ENCODE measurements at places on chromosomes 4 and X. TPM values are rescaled to one million over a fixed set of nuclear protein-coding genes. Genes with fewer than 3 reads are reported as not detected.
A peak's percentile ranks its signal among the peaks of the same experiment; 100 is the strongest.

MOB1B gene
- 20.1 TPM for total RNA-seq

GRCh38 chr4:24794916-24795665 is at the start of gene SOD3:
TSS of gene SOD3 (plus strand) at chr4:24795573. CDS start at chr4:24799522, 3,949 bp downstream.
- peak; percentile 75 for DNase-seq

DNA sequence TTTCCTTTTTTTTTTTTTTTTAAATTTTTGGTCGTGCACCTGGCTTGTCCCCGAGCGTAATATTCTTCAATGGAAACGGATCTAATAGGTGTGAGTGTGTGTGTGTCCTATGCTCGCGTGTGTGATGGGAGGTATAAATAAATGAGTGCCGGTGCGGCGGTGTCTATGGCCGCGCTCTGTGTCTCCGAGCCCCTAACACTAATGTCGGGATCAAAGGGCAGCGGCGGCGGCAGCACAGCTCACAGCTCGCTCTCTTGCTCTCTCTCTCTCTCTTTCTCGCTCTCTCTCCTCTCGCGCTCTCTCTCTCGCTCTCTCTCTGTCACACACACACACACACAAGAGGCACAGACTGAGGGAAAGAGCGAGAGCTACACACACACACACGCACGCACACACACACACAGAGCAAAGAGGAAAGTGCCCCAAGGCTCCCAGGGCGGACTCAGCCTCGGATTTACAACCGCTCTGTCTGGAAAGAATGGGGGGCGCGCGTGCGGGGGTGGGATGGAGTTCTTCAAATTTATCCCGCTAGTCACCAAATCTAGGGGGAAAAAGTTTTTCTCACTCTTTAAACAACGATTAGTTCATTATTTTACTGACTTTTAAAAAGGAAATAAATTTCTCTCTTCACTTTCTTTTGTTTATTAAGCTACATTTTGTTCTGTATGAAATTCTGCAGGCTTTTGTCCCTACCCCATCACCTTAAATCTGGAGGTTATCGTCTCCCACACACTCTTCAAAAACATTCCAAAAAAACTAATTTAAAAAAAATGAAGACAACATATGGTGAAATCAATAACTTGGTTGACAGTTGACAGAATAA is at the start of gene ZNF827:
TSS of gene ZNF827 (minus strand) at position 206 of the 823 bp plus-strand sequence. CDS start 416 bp downstream, outside the sequence.
- peak; percentile 43 for DNase-seq

DNA sequence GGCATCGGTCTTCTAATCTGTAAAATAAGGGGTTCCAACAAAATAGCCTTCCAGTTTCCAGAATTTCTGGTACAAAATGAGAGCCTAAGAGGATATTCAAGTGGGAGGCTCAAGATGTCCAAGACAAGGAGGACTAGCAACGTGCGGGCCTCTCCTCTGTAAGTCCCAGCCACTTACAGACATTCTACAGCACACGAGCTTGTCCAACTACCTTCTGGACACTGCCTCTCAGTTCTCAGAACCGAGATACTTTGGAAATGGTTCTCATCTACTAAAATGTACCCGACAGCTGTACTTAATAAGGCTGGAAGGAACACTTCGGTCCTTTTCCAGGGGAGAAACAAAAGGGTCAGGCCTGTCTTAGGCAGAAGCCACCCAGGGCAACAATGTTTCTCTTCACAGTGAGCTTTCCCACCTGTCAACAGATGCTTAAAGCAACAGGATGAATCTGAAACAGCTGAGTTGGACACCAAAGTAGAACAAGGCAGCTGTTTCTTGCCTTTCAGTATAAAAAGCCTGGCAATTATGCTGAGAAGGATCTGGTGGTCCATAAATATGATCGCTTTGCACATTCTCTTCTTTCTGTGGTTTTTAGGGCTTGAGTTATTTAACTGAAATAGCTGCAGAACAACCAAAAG is 127.0 kb downstream of the HS6ST2 start:
- no peak for DNase-seq
